ENCODE measurements at places on chromosomes 2 and 18.

DNA sequence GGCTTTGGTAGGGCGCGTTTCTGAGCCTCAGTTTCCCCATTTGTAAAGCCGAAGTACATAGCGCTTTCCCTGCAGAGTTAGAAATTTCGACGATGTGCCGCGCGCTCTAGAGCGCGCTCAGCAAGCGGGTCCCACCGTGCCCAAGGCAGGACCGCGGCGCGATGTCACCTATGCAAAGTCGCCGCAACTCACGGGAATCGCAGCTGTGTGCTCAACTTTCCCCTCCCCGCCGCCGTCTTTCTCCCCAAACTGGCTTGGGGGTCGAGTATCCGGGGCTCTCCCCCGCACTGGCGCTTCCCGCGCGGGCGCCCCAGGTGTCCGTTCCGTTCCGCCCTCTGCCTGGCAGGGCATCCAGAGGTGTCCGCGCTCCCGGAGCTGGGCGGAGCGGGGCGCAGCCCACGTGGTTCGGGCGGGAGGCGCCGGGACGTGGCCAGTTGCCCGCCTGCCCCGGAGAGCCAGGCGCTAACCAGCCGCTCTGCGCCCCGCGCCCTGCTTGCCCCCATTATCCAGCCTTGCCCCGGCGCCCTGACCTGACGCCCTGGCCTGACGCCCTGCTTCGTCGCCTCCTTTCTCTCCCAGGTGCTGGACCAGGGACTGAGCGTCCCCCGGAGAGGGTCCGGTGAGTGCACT, at the start of gene MLPH:
MLPH (plus strand) TSS at position 433 of the 630 bp plus-strand sequence. CDS start 6,176 bp downstream, outside the sequence.
- no peak for DNase-seq

- DNase-seq: no peak
Observed at GRCh38 chr2:217433522-217433921, 569.3 kb downstream of the TNS1 start.

- DNase-seq: no peak
Observed at GRCh38 chr18:29491907-29492306, 1315.0 kb upstream of the CDH2 start.

- no peak for DNase-seq
Observed at GRCh38 chr18:12014521-12015415, 33.5 kb downstream of the IMPA2 start.
